ENCODE measurements at places on chromosomes 5 and 9. TPM values are rescaled to one million over a fixed set of nuclear protein-coding genes. Genes with fewer than 3 reads are reported as not detected.

DNA sequence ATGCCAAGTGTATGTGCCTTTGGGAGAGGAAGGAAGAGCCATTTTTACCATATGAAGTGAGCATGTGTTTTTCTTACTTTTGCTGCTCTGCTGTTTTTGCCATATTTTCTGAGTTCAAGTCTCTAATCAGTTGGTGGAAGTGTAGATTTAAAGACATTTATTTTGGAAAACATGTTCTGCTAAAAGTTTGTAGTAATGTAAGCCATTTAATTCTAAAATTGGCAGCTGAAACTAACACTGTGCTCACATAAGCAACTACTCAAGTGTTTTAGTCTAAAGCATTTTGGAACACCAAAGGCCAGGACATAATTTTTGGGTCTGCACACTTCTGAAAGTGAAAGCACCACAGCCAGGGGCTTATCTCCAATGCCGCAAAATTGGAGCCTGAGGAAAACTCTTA is 363.4 kb upstream of the ZNF608 start:
- DNase-seq = no peak

GRCh38 chr5:55003432-55004065 is 18.2 kb upstream of the ESM1 start:
- DNase-seq = no peak

DNA sequence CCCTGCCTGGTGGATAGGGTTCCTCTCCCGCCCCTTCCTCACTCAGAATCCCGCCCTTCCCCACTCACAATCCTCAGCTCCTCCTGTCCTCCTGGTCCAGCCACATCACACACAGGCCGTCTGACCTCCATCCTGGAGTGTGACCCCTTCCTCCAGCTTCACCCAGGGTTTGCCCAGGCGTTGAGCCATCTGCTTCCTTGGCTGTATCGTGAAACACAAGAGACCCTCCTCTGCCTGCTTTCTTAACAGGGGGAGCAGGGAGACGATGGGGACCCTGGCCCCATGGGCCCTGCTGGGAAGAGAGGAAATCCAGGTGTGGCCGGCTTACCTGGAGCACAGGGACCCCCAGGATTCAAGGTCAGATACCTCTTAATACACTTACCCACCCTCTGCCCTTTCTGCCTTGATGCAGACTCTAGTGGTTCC is 32.3 kb upstream of the ORM1 start:
- no peak for DNase-seq

The SLC6A7 gene
- total RNA-seq = not detected

DNA sequence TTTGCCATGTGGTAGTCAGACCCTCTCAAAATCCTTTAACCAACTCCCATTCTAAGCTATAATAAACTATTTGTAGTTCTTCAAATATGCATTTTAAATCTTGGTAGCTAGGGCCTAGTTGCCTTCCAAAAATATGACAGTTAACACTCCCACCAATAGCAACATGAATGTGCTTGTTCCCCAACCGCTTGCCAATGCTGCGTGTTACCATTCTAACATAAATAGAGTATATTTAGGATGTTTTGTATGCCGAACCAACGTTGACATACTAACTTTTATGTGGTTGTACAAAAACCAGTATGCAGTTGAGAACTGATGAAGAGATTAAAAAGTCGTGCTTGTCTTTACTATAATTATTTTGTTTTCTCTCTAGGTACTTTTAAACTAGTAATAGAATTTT is 9.0 kb downstream of the UBE2B start:
- DNase-seq = no peak

GRCh38 chr5:4207486-4207885 is 611.9 kb downstream of the IRX1 start:
- DNase-seq = no peak

The BARX1 gene
- not detected for total RNA-seq

The NR6A1 gene
- total RNA-seq = 1.1 TPM

The TMEM174 gene
- total RNA-seq = not detected

DNA sequence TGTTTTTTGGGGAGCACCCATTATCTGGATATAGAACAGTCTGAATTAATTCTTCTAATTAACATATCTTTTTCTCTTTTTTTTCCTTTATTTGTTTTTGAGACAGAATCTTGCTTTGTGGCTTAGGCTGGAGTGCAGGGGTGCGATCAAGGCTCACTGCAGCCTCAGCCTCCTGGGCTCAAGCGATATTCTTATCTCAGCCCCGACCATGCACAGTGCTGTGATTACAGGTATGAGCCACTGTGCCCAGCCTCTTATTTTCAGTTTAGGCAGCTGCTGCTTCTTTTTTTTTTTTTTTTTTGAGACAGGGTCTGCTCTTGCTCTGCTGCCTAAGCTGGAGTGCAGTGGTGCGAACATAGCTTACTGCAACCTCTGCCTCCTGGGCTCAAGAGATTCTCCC is 20.2 kb downstream of the UBE2R2 start:
- no peak for DNase-seq

The RFK gene
- total RNA-seq = 36.9 TPM

The PCDHGB5 gene
- total RNA-seq = 2.1 TPM

GRCh38 chr5:1505506-1506241 is 18.1 kb downstream of the LPCAT1 start:
- DNase-seq = no peak

- no peak for DNase-seq
These were observed 27.2 kb upstream of the KLF9 start for GRCh38 chr9:70441622-70442021.

GRCh38 chr5:139664727-139665351 is 16.7 kb downstream of the CXXC5 start:
- DNase-seq = no peak

- DNase-seq = no peak
These were observed 44.0 kb upstream of the XPA start for GRCh38 chr9:97740848-97741821.

The ECSCR gene
- 0.40 TPM for total RNA-seq

The FBP2 gene
- not detected for total RNA-seq

- no peak for DNase-seq
These were observed 219.7 kb downstream of the EFNA5 start for GRCh38 chr5:107451028-107451427.

The KCNN2 gene
- total RNA-seq = 0.46 TPM

The CTSL gene
- total RNA-seq = 455 TPM

DNA sequence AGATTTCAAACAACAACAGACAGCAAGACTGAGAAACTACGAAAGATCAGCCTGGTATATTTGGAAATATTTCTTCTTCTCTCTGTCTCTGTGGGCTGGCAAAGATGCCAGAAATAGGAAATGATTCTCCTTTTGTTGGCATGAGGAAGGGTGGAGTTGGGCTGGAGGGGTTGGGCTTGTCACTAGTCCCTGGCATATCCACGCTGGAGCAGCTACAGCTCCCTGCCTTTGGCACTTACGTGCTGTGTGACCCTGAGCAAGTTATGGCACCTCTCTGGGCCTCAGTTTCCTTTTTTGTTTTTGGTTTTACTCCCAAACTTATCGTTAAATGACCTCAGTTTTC is 354 bp upstream of the KCNMB1 start:
- DNase-seq = no peak

GRCh38 chr5:52787600-52788504 is at the start of the genes ITGA1 and PELO:
ITGA1 (plus strand) TSS chr5:52787916; CDS start chr5:52788354, 438 bp downstream.
PELO (plus strand) TSS chr5:52787916; CDS start chr5:52800395, 12,479 bp downstream.
- peak; percentile 77 for DNase-seq

GRCh38 chr9:74953235-74953751 is 581 bp upstream of the C9orf40 start:
- peak; percentile 33 for DNase-seq

GRCh38 chr5:144237851-144238250 is 67.2 kb downstream of the KCTD16 start:
- DNase-seq = peak; percentile 50

The TAS2R1 gene
- total RNA-seq = not detected

- no peak for DNase-seq
These were observed 112.0 kb downstream of the ADAMTSL1 start for GRCh38 chr9:18585996-18586395.

The GABRA1 gene
- not detected for total RNA-seq

DNA sequence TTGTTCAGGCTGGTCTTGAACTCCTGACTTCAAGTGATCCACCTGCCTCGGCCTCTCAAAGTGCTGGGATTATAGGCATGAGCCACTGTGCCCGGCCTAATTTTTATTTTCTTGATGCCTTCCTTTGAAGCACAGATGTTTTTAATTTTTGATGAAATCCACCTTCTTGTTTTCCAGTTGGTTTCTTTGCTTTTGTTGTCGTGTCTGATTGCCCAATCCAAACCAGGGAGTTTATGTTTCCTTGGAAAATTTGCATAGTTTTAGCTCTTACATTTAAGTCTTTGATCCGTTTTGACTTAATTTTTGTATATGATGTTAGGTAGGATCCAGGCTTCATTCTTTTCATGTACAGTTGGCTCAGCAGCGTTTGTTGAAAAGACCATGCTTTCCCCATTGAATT is 15.2 kb downstream of the EHMT1 start:
- no peak for DNase-seq

DNA sequence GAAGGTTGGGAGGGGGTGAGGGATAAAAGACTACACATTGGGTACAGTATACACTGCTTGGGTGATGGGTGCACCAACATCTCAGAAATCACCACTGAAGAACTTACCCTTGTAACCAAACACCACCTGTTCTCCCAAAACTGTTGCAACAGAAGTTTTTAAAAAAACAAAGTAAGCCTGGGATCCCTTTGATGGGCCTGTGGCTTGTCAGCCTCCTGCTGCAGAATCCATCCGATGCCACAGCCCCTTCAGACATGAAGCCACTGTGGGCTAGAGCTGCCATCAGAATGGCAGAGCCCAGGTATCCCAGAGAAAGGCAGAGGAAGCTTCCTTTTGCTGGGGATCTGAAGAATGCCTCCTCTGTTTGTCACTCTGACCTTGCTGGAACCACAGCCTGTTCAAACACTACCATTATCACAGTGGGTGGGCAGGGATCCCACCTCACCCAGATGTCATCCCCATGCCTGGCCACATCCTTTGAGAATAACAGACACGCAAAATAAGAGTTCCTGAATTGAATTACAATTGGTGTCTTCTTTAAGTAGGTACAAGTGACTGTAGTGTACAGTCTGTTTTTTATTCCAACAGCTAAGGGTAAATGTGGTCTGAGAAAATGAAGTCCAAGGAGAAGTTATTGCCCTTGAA is 78.1 kb upstream of the DIRAS2 start:
- DNase-seq = no peak

DNA sequence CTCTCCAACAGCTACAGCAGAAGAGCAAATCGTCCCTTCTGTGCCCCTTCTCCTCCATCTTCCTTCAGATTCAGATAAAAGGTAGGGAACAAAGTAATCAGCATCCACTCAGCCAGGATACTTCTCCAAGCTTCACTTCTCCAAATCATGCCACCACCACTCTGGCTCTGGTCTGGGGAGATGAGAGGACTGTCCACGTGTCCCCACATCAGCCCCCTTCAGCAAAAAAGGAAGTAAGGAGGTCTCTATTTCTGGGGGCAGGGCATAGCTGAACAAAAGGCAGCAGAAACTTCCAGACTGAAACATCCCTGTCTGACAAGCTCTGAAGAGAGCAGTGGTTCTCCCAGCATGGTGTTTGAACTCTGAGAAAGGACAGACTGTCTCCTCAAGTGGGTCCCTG is 116.9 kb downstream of the C5orf15 start:
- DNase-seq = no peak

The CBY3 gene
- total RNA-seq = not detected

GRCh38 chr5:37770786-37771185 is 69.1 kb downstream of the GDNF start:
- no peak for DNase-seq

GRCh38 chr9:126275386-126276001 is 51.1 kb upstream of the MVB12B start:
- no peak for DNase-seq

DNA sequence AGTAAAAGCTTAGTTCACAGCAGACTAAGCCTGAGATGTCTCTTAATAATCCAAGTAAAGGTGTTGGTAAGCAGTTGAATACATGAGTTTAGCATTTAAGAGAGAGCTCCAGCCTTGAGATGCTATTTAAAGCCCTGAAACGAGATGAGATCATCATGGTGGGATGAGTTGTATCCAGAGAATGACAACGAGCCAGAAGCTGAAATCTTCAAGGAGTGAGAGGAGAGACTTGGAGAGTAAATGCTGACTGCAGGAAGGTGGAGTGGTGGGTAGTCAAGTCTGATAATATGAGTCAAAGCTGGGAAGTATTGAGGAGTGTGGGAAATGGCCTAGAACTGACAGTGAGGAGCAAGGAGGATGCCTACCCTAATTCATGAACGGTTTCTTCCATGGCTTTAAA is 53.7 kb downstream of the PLAC8L1 start:
- peak; percentile 32 for DNase-seq

The HMMR gene
- total RNA-seq = 127 TPM

The KIAA0825 gene
- total RNA-seq = 3.1 TPM

The CDC20B gene
- not detected for total RNA-seq

DNA sequence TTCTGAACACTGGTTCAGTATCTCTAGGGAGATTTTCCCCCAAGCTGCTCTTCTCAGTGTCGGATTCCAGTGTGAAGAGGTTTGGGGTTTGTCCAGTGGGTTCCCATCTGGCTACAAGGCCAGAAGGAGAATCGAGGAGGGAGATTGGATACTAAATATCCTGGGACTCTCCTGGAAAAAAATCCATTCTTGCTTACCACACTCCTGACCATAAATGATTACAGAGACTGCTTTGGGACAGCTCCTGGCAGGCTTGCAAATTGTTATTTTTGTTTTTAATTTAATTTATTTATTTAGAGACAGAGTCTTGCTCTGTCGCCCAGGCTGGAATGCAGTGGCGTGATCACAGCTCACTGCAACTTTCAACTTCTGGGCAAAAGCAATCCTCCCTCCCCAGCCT is 4.7 kb upstream of the SUSD1 start:
- DNase-seq = no peak

DNA sequence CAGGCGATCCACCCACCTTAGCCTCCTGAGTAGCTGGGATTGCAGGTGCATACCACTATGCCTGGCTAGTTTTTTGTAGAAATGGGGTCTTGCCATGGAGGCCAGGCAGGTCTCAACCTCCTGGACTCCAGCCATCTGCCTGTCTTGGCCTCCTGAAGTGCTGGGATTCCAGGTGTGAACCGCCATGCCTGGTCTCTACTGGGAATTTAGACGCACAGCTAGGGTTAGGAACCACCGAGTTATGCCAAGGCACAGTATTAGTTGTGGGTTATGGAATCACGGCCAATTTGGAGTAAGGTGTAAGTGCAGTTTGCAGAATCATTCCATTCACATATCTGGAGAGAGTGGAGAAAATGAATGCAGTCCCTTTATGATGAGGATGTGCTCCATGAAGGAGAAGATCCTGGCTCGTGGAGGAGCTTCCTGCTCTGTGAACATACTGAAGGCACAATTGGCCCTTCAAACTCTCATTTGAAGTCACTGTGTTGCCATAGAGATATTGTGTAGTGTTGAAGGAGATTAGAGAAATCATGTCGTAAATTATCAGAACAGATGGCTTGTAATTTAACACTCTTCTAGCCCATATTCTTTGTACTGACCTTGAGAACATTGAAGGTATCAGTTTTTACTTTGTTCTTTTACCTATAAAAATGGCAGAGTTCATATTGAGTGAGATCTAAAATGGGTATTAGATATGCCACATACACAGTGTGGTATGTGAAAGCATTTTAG is 18.8 kb downstream of the TRIO start:
- DNase-seq = no peak

DNA sequence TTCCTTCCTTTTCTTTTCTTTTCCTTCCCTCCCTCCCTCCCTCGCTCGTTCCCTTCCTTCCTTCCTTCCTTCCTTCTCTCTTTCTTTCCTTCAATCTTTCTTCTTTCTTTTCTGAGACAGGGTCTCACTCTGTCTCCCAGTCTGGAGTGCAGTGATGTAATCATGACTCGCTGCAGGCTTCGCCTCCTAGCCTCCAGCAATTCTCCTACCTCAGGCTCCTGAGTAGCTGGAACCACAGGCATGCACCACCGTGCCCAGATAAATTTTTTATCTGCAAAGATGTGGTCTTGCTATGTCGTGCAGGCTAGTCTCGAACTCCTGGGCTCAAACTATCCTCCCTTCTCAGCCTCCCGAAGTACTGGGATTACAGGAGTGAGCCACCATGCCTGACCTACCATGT is 81.4 kb downstream of the SPATA31C2 start:
- DNase-seq = peak; percentile 12

Data from LHCN-M2 (cell line).